ENCODE measurements at places on chromosomes 12 and 14. TPM values are rescaled to one million over a fixed set of nuclear protein-coding genes. Genes with fewer than 3 reads are reported as not detected.

KRT3 gene
- not detected for total RNA-seq

NPFF gene
- 0.58 TPM for total RNA-seq

PLEKHA5 gene
- total RNA-seq = 6.6 TPM

LGR5 gene
- not detected for total RNA-seq

NKX2-1 gene
- total RNA-seq = not detected

CLEC9A gene
- not detected for total RNA-seq

DNA sequence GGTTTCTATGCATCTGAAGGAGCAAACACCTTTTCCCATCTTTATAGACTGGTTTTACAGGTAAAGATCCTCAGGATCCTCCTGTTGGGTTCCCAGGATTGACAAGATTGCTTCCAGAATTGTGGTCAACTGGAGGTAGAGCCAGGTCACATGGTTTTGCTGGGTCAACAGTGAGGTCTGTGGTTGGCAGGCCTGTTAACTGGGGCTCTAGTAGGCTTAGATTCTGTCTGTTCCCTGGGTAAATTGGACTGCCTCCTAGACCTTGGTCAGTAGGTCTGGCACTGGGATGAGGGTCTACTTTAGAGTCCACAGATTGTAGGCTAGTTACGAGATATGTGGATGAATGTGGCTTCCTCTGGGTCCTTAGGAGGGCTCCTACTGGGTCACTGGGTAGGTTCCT is 3.5 kb upstream of the PZP start:
- DNase-seq = no peak

- no peak for DNase-seq
Measured at GRCh38 chr14:89134640-89135039, 282.4 kb downstream of the FOXN3 start.

DNA sequence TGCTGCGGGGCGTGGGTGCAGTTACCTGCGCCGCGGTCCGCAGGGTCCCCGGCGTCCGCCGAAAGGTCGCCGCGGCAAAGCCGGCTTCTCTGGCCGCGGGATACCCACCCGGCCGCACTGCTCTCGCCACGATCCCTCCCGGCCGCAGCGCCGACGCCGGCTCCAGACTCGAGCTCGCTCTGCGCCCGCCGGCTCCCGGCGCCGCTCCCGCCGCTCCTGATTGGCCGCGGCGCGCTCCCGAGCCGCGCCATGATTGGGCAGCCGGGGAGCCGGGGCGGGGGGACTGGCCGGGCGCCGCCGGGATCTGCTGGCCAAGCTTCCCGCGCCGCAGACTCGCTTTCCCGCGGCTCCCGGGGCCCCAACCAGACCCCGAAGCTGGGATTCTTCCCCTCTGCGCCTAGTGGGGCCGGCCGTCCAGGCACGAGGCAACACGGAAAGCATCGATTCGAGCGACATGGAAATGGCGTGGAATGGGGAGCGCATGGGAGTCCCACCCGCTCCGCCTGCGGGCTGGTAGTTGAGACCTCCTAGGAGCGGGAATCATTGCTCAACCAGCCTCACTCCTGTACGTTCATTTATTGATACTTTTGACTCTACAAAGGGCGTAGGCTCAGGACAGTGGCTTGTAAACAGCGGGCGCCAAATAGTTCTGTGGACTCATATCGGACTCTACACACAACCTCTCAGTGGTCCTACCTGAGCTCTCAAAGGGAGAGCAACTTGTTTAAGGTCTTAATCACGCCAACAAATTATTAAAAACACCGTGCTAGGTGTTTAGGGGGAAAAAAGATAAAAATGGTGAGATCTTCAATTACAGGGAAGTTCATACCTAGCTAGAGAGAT is 36.4 kb upstream of the STON2 start:
- peak; percentile 54 for DNase-seq

DNA sequence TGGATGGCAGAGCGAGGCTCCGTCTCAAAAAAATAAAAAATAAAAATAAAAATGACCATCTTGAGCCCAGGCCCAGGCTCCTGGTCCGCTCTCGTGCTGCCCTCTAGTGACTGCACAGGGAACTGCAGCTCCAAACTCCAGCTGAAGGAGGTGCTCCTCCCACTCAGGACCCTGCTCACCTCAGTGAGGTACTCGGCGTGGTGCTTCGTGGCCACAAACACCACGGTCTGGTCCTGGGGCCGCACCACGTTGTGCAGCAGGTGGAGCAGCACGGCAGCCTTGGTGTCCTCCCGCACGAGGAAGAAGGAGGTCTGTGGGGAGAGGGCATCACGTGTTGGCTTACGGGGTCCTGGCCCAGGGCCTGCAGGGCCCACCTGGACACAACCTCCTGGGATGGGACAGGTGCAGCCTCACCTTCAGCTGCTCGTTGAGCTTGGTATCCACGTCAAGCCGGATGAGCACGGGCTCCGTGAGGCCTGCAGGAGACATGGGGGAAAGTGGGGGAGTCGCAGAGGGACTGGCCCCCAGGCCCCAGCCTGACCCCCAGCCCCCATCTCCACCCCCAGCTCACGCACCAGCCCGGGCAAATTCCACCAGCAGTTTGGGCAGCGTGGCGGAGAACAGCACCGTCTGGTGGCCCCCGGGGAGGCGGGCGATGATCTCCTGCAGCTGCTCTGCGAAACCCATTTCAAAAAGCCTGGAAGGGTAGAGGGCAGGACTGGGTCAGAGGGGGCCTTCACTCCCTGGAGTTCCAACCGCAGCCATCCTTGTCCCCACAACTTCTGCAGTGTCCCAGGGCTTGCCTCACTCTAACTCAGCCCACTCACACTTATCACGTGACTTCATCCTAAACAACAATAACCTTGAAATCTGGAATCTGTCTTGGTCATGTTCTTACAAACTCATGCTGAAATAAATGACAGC is 10.6 kb downstream of the DDX54 start:
- peak; percentile 84 for DNase-seq

DNA sequence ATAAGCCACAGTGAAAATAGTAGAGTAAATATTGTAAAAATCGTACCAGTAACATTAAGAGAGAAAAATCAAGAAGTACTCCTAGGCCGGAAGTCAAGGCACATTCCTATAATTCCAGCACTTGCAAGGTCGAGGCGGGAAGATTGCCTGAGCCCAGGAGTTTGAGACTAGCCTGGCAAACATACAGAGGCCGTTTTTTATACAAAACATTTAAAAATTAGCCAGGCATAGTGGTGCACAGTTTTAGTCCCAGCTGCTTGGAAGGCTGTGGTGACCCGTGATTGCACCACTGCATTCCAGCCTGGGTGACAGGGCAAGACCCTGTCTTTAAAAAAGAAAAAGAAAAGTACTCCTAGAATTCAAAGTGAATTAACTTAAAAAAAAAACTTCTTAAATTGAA is 341.8 kb downstream of the C12orf50 start:
- no peak for DNase-seq

DNA sequence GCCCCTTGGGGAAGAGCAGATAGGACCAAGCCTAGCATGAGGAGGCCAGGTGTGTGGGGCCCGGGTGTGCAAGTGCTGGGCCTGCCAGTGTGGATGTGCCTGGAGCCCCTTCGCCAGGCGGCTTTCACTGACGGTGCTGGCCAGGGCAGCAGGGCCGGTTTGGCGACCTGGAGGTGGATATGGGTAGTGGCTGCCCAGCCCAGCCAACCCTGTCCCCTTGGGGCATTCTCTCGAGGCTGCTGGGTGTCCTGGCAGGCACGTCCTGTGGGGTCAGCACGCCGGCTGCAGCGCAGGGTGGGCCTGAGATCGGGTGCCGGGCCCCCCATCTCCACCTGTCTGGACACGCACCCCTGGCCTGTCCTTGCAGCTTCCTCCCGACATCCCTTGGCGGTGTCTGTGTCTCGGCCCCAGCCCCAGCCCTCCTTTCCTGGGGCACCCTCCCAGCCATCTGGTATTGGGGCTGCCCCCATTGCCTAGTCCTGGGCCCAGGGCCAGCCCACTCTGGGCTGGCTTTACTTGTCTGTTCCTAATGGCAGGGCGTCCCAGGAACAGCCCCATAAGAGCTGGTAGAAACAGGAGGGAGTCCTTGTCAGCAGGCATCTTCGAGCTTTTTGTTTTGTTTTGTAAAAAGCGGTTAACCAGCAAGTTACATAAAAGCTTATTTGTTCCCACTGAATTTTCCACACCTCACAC is 7.2 kb upstream of the CRIP2 start:
- no peak for DNase-seq

DNA sequence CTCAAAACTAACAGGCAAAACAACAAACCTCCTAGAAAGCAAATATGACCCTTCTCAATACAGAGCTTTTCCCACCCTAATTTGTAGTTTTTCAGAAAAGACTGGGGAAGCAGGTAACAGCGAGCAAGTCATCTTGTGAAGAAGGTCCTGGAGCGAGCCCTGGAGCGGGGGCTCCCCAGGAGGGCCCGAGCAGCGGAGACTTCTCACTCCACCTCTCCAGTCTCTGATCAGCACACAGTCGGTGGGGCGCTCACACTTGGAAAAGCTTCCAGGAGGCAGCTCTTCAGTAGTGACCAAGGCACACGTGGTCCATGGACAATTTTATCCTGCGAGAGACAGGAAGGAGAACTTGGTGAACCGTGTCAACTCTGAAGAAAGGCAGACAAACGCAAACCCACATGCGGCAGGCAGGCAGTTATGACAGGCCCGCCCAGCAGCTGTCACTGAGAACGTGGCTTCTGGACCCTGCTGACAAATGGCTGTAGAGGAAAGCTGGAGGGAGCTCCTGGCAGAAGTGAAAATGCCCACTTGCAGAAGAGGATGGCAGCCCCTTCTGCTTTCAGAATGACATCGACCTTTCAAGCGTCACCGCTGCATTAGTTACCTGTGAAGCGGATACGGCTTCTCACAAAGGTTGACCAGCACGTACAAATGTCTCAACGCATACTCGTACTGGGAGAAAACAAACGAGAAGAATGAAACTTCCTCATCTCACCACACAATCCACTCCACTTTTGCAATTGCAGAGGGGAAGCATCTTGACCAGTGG is 44.2 kb downstream of the LGMN start:
- DNase-seq = no peak

GRCh38 chr14:61470961-61471293 is 149.5 kb downstream of the PRKCH start:
- no peak for DNase-seq

DNA sequence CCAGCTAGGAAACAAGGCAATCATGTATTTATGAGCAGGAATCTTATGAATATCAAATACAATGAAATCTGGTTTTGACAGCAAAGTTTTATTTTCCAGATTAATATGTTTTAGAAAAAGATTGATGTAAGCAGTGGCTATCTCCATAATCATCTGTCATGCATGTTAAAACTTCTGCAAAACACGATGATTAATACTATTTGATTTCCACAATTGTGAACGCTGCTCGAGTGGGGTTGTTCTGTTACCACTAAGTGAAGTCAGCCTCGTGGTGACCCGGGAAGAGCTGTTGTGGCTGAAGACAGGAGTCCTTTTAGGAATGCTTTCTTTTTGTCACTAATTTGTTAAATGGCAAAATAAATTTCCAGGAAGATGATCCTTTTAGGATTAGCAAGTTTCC is 9.4 kb downstream of the CFAP251 start:
- no peak for DNase-seq

- DNase-seq = no peak
Measured at GRCh38 chr14:23183158-23183470, 346 bp downstream of the SLC7A8 start.

- no peak for DNase-seq
Measured at GRCh38 chr12:50785406-50786001, 21.6 kb downstream of the ATF1 start.

GRCh38 chr14:39251547-39251946 is 17.8 kb downstream of the MIA2 start:
- no peak for DNase-seq

DNA sequence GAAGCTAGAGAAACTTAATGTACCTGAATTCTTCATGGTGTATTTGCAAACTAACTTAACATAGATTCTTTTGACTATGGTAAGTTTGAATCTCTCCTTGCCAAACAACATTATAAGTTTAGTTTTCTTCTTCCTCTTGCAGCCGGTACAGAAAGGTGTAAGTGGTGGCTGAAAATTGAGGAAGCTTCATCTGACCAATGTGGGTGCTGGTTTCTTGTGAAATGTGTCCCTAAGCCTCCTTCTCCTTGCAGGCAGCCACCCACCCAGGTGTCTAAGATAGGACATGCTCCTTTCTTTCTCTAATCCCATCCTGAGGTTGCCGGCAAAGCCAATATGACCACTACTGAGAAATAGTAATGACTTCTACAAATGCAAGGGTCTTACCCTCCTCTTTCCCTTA is 20.6 kb downstream of the GSG1 start:
- DNase-seq = no peak

DNA sequence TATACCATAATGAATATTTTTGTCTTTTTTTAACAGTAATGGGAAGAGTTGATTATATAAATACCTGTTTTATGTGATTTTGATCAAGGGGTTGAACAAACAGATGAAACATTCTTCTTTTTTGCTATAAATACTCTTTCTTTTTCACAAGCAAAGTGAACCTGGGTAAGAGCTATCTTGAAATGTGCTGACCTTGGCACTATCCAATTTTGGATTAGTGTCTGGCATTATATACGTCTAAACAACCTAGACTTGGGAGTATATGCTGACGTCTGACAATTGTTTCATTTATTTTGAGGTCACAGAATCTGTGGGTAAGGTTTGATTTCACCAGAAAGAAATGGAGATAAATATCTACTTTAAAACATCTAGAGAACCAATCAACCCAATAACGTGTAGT is 716.0 kb upstream of the STXBP6 start:
- DNase-seq = no peak

GRCh38 chr12:11725686-11726085 is 76.2 kb downstream of the ETV6 start:
- no peak for DNase-seq

DNA sequence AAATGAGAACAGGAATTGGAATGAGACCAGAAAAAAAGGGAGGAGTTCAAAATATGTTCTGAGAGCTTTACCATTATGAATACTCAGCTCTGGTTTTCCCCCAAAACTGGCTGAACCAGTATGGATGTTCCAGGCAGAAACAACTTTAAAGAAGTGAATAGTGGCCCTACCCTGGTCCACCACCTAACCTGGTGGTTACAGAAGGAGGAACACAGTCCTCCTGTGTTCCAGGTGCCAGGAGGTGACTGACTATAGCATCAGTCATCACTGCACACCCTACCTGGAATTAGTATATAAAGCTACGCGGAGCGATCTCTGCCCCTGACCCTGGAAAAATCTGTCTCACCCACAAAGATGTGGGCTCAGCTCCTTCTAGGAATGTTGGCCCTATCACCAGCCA is at the start of gene A2ML1:
Gene A2ML1, plus strand, starts transcription at position 324 of the 400 bp plus-strand sequence. Its CDS starts 31 bp downstream, at position 355.
- DNase-seq = no peak

DNA sequence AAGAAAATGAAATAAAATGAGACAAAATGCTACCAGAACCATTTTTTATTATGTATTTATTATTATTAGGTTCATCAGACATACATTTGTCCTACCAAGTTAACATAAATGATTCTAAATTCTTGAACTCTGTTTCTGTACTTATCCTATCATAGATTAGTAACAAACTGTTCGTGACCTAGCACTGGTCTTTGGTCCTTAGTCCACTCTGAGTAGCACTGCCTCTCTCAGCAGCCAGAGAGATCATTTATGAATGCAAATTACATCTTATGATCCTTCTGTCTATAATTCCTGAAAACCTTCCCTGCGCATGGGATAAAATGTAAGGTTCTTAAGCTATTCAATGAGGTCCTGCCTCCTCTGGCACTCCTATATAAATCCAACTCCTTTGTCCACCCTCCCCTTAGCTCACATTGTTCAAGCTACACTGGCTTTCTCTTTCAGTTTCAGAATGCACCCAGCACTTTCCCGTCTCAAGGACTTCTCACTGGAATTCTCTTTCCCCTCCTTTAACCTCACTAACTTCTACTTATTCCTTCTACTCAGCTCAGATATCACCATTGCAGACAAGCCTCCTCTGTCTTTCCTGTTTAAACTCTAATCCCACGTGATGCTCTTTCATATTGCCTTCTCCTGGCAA is 17.1 kb downstream of the PDZRN4 start:
- DNase-seq = no peak

All from activated CD4-positive, alpha-beta memory T cell treated with anti-CD3 and anti-CD28 coated beads for 36 hours (primary cell).